ENCODE measurements at places on chromosomes 7 and 10.

GRCh38 chr7:141930211-141930610 is 14.0 kb downstream of the OR9A4 start:
- no peak for DNase-seq

DNA sequence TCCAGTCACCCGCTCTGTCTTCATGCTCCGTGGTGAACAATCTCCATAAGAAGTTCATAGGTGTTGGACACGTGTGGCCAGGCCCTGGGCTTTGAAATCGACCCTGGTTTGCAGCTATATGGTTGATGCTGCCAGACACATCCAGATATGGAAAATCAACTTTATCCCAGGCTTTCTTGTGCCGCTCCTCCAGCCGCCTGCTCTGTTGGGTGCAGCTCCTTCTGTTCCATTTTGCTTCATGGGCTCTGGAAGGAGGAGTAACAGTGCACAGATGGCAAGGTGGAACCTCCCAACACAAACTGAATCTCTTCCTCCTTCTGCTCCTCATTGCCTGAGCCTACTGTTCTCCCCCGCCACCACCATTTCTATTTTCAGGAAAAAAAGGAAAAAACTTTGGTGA is 44.7 kb downstream of the THNSL1 start:
- DNase-seq, result no peak

DNA sequence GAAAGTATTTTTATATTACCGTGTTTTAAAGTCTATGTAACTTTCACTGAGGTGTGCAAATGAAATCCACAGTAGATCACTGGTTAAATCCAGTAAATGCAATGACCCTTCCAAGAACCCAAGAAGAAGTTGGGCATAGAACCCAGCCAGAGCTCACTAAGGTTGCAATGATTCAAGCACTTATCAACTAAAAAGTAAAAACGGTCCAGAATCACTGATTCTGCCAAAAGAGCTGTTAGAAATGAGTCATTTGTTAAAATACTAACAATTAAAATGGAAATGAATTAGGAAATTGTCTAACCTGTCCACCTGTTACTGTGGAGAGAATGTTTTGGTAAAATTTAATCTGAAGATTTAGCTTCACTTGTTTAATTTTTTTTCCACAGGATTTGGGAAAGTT is 74.4 kb downstream of the ANK3 start:
- DNase-seq, result no peak

DNA sequence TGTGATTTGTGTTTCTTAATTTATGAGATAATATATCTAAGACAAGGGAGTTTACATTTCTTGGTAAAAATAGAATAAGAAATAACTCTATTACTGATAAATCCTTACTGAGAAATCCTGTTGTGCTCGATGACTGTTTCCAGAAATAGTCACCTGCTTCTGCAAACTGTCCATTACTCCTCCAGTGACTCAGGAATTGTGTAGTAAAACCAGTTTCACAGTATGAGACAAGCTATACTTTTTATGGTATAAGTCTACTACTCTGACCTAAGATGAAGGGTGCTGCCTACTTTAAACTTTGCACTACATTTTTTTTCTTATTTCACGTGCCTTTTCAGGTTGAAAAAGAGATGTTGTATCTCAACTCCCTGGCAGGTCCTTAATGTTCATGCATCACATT is 6.8 kb upstream of the ANKRD22 start:
- no peak for DNase-seq

- no peak for DNase-seq
Observed at GRCh38 chr10:5588603-5589002, 63.8 kb downstream of the CALML3 start.

- DNase-seq, result no peak
Observed at GRCh38 chr10:32788359-32788758, 169.7 kb downstream of the ITGB1 start.

DNA sequence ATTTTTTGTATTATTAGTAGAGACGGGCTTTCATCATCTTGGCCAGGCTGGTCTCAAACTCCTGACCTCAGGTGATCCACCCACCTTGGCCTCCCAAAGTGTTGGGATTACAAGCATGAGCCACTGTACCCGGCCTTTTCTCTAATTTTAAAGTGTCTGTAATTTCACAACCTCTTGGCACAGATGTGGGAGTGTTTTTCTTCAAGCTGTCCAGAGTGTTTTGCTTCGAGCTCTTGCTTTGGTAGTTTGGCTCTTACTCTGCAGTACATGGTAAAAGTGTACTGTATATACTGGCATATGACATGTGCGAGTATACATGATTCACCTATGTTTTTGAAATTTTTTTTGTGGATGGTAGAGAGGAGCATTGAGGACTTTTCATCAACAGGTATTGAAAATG is 9.8 kb downstream of the SRGN start:
- DNase-seq, result no peak

DNA sequence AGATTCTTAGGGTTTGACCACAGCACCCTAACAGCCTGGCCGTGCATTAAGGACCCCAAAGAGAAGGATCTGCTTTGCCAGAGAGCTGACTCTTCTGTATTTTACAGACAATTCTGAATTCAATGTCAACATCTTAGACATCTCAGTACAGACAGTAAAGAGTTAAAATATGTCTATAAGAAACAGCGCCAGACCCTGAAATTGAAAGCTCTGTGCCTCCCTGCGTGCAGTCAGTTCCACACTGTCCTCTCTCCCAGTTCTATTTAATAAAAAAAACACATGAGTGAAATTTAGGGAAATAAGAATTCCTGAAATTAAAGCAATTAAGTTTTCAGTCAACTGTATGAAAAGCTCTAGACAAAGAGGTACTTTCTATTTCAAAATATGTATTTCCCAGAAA is 45.1 kb downstream of the MET start:
- no peak for DNase-seq

DNA sequence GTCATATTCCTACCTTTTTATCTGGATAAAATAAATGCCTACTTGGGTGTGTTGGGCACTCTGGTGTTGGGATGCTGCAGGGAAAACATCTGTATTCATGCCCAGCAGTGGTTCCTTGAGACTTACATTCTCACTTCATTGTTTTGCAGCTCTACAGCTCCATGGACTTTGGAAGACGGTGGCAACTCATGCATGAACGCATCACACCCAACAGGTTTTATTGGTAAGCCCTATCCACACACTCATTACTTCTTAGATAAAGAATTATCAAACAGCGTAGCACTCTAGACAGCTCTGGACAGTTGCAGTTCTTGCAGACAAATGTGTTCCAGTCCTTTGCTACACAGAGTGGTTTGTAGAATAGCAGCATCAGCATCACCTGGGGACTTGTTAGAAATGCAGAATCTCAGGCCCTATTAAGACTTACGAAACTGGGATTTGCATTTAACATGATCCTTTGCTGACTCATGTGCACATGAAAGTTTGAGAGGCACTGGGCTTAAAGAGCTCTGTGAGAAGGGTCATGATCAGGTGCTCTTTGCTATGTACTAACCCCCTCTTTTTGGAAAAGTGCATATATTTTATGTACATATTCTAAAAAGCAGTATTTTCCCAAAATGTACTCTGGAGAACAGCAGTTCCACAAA is 401.9 kb downstream of the SORCS3 start:
- no peak for DNase-seq

GRCh38 chr7:13790611-13791010 is 198.9 kb downstream of the ETV1 start:
- DNase-seq, result no peak

GRCh38 chr10:6583447-6583846 is 3.4 kb upstream of the PRKCQ start:
- DNase-seq, result no peak

- DNase-seq, result no peak
Observed at GRCh38 chr7:80087771-80088170, 46.9 kb upstream of the GNAI1 start.

GRCh38 chr10:59819265-59819664 is 66.0 kb upstream of the MRLN start:
- DNase-seq, result no peak

DNA sequence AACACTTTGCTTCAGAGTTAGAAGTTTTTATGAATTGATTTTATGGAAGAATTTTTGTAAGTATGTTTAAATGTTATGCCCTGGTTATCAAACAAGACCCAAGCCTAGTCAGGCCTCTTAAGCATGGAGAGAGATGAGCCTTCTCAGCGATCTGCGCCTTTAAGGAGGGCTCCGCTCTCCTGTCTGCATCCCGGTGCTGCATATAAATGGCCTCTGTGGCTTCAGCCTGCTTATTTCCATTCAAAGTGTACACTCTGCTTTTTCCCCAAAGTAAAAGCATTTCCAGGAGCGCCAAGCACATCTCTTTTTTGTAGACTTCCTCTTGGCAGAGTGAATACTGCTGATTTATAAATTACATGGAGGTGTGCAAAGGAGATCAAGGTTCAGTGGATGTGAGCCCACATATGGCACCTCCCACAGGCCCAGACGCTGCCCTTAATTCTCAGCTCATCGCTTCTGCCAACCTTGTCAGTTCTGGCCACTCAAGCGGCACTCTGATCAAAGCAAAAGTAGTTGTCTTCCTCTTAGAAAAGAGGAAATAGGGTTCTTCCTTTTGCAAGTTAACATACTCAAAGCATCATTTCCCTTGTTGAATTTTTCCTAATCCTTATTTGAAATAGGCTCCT is 70.0 kb upstream of the SFMBT2 start:
- DNase-seq, result no peak

- DNase-seq, result no peak
Observed at GRCh38 chr7:88165697-88166096, 54.1 kb downstream of the SRI start.

DNA sequence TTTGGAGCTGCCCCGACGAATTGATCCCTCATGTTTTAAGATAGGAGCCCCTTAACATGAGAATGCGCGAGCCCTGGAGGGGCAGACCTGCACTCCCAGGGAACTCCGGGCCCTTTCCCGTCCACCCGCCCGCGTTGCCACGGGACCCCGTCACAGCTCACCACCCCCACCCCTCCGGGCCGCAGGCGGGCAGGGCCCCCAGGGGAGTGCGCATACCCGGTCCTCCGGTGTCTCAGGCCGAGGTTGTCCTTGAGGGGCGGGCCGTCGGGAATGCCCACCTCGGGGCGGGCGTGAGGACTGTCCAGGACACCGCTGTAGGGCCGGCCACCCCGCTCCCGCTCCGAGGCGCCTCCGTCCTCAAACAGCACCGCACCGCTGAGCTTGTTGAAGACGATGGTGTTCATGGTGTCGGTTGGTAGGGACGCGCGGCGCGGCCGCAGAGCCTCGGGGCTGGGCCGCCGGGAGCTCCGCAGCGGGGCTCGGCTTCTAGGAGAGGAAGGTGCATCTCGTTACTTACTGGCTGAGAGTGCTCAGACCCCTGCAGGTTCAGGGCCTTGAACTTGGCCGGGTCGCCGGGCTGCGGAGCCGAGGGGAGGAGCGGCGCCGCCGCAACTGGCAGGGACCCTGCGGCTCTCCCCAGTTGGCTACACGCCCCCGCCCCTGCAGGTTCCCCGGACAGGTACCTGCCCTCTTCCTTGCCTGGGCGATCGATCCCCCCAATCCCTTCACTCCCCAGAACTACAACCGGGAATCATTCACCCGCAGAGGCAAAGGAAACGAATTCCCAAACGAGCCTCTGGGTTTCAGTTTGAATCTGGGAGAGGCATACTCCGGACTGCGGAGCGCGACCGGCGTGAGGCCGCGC is 2.4 kb downstream of the MKX start:
- DNase-seq, result no peak

- DNase-seq, result no peak
Observed at GRCh38 chr10:58968389-58968755, 208.1 kb upstream of the PHYHIPL start.
